Non-pigmented ciliary epithelial cell (primary cell): ENCODE measurements at places on chromosomes 2 and 18.

DNA sequence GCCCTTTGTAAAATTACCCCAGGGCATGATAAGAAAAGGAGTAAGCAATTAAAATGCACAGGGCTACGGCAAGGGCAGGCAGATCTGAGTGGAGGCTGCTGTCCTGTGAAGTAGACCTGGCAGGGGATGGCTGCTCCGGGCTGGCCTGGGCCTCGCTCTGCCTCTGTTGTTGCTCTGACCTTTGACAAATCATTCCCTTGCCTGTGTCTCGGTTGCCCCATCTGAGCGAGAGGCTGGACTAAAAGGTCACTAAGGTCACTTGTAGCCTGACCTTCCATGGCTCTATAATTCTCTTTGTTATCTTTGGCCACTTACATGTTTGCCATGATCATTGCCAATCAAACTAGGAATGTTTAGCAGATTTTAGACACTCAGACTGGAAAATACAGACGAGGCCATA is 118.1 kb downstream of the KLHL29 start:
- no peak for DNase-seq

- DNase-seq = no peak
Measured at GRCh38 chr2:156901373-156902031, 356.0 kb upstream of the GALNT5 start.

DNA sequence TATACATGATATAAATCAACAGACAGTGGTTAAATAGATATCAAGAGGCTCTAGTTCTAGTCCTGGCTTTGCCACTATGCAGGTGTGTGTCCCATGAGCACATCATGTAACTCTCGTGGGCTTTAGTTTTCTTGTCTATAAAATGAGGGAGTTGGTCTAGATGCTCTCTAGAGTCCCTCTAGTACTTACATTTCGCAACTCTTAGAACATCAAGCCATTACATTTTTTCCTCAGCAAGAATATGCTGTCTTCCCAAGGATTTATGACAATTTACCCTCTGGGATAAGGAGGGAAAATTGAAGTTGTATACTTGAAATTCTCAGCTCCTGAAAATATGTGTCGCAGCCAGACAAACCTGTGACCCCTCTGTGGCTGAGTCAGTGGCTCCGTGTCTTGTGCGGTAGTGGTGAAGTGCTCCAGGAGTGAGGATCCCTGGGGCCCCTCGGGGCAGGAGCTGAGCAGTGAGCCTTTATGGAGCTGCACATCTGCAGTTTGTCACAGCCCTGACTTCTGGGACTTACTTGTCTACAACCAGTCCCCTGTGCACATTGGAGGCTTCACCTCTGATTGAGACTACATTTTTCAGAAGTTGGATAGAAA is 6.8 kb downstream of the PKP4 start:
- no peak for DNase-seq

GRCh38 chr18:70506511-70506910 is 217.7 kb downstream of the SOCS6 start:
- DNase-seq = no peak

GRCh38 chr2:116935097-116935814 is 879.2 kb upstream of the DDX18 start:
- DNase-seq = no peak
